ENCODE measurements at places on chromosomes 5 and 9.
A peak's percentile ranks its signal among the peaks of the same experiment; 100 is the strongest.

DNA sequence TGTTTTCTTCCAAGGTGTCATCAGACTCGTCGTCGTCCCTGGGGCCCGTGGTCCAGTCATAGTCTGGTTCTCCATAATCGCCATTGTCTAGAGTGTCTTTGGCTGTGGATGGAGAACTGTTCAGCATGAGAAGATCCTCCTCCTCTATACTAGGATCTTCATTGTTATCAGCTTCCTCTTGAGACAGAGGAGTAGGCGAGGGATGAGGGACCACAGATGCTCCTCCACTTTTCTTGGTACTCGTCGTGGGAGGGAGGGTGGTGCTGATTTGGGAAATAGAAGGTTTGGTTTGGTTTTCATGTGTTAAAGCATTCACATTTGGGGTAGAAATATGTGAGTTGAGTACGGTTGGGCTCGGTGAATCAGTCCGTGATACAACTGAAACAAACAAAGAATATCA is 8.8 kb downstream of the C5orf15 start:
- no peak for DNase-seq

DNA sequence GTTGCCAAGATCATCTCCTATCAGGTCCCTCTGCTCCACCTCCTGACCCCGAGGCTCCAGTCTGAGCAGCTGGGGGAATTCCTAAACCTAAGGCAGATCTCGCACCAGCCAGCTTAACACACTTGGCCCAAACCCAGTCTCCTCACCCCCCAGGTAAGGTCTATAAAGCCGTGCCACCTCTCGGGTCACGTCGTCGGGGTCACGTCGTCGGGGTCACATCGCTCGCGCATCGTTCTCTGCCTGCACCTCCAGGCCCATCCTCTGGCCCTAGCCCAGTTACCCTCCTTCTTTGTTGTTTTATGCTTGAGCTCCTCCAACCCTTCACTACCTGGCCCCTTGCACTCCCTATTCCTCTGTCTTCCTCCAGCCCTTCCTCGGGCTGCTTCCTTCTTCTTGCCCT is 77.2 kb downstream of the CTSL start:
- no peak for DNase-seq

DNA sequence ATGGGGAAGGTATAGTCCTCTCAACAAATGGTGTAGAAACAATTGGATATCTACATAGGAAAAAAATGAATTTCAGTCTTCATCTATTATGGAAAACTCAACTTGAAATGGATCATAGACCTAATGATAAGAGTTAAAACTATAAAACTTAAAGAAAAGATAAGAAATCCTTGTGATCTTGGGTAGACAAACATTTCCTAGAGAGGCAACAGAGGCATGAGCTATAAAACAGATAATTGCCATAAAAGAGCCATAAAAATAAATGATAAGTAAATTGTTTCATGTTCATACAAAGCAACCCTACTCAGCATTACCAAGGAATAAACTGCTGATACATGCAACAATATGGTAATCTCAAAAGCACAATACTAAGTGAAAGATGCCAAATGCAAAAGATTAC is 76.2 kb downstream of the SNX18 start:
- DNase-seq: no peak

- DNase-seq: peak; percentile 89
Measured at GRCh38 chr5:158382473-158382872, 523.5 kb upstream of the CLINT1 start.

GRCh38 chr9:138010861-138011260 is 133.3 kb downstream of the CACNA1B start:
- no peak for DNase-seq

DNA sequence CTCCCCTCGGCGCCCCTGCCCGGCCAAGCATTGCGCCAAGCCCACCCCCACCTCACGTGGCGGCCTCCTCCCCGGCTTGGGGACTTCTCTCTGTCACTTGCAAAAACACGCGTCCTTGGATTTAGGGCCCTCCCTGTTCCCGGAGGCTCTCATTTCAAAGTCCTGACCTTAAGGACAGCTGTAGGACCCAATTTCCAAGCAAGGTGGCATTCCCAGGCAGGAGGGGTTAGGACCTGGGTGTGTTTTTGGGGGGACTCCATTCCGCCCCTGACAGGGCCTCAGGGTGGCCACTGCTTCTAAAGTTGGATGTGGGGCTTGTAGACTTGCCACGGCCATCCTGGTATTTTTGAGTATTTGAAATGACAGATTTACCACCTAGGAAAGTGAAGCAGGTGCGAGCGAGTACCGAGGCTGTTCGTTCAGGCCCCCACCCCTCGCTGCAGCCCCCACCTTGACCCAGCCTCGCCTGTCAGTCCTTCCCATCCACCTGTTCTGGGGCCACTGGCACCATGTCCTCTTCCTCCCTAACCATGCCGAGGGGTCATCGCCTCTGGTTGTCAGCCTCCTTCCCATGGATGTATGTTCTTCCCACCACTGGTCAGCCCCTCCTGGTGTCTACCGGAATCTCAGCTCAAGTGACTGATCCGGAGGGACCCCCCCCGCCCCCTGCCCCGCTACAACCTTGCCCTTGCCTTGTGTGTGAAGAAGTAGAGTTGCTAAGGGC is 52.4 kb downstream of the MRPL36 start:
- DNase-seq: no peak

GRCh38 chr5:110803467-110804326 is 64.9 kb downstream of the SLC25A46 start:
- DNase-seq: no peak

GRCh38 chr5:139649082-139649991 is 1.2 kb downstream of the CXXC5 start:
- no peak for DNase-seq

- DNase-seq: no peak
Measured at GRCh38 chr5:143826951-143827444, 15.0 kb downstream of the HMHB1 start.

DNA sequence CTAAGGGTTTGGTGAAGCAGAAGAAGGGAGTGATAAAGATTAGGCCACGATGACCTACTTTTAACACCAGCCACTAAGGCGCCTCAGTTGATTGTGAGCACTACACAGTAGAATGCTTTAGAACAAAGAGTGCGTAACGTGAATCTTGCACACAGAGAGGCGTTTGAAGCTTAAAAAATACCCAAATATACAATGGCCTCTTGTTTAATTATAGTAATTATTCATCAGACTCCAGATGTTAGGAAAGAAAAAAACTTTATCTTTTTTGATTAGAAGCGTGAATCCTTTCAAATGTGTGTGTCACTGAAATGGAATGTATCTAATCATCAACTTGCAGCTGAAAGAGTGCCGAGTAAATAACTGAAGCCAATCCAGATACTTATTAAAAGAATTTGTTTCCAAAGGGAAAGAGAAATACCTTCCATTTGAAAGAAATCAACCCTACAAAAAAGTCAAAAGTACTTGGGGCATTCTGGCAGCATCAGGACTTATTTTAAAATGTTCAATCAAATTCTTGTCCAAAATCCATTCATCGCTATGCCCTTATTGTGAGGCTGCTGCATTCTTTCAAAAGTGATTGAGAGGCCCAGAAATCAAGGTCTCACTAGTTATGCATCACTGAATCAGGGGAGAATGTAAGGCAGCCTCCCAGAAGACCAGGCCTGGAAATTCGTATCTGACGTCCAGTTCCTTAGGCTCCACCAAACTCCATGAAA is 337.5 kb downstream of the ZNF608 start:
- no peak for DNase-seq

- no peak for DNase-seq
Measured at GRCh38 chr5:12413585-12413984, 509.3 kb upstream of the CTNND2 start.

Data from right atrium auricular region (tissue), 2 donors.